ENCODE measurements at places on chromosomes 13 and 19. TPM values are rescaled to one million over a fixed set of nuclear protein-coding genes. Genes with fewer than 3 reads are reported as not detected.

GRCh38 chr19:916645-917322, 349 bp upstream of the KISS1R start:
- no peak for DNase-seq

GRCh38 chr19:50749490-50749889, 20.8 kb upstream of the GPR32 start:
- no peak for DNase-seq

The VRK3 gene
- total RNA-seq = 14.7 TPM

The LILRB3 gene
- not detected for total RNA-seq

The UHRF1 gene
- 23.3 TPM for total RNA-seq
